AG04449 (cell line): ENCODE measurements at places on chromosomes 5 and 9.

- DNase-seq: no peak
These were observed 553 bp downstream of the MAP3K1 start for GRCh38 chr5:56815658-56816545.

GRCh38 chr9:21711504-21711903 is 90.9 kb upstream of the MTAP start:
- no peak for DNase-seq

DNA sequence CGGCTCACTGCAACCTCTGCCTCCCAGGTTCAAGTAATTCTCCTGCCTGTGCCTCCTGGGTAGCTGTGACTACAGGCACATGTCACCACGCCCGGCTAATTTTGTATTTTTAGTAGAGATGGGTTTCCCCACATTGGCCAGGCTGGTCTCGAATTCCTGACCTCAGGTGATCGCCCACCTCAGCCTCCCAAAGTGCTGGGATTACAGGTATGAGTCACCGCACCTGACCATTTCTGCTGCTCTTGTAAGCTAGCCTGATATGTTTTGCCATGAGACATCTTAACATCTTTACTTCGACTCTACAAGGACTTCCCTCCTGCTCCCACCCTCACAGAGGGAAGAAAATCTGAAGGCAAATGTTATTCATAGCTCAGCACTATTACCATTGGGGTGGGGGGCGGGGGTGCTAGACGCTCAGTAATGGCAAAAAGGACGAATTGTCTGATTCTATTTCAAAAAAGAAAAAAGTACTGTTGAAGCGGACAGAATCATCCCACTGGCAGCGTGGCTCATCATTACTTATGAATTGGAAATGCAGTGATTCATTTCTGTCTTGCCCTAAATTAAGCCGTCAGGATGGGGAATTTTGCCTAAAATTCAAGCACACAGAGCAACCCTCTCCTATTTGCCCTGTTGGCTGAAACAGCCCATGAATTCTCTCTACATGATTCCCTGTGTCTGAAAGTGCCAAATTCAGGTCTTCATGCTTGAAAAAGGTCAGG is 46.4 kb upstream of the WWC1 start:
- DNase-seq: no peak

GRCh38 chr9:94153905-94154304 is 69.6 kb downstream of the PTPDC1 start:
- DNase-seq: no peak

- no peak for DNase-seq
These were observed 59.9 kb downstream of the ZFAND5 start for GRCh38 chr9:72305102-72305546.

GRCh38 chr9:68975365-68976043 is 38.4 kb downstream of the PRKACG start:
- DNase-seq: no peak
